ENCODE measurements at places on chromosomes 2 and 18. TPM values are rescaled to one million over a fixed set of nuclear protein-coding genes. Genes with fewer than 3 reads are reported as not detected.

DNA sequence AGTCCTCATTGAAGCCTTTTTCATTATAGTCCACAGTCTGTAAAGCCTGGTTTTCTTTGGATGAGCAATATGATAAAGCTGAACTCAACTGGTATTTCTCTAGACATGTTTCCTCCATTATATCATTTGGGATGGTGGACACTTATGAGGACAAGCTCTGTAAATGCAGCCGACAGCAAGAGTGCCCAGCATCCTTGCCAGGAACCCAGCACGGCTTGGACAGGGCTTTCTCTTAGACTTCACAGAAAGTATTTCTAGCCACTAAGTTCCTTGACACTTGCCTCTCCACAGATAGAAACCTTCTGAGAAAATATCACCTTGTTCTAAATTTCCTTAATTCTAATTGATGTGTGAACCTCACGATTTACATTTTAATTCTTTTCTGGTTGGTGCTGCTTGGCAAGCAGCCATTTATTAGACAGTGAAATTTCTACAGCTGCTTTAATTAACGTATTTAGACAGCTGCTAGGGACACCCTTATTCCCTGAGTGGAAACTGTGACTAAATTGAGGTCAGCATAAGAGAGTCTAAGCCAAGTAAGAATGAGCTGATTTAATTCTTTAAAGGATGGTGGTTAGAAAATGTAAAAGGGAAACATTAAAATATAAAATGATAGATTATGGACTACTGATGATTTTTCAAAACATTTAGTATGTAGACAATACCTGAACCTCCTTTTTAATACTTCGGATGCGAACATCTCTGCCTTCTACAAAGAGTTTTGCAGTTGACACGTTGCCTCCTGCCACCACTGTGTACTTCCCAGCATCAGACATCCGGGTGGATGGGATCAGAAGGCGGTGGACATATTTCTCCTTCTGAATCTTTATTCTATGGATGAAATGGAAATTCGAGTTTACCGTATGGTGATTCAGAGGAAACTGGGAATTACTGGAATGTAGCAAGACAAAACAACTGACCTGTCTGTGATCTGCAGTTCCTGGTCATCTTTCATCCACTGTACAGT, 39.8 kb downstream of the TTN start:
- no peak for DNase-seq

DNA sequence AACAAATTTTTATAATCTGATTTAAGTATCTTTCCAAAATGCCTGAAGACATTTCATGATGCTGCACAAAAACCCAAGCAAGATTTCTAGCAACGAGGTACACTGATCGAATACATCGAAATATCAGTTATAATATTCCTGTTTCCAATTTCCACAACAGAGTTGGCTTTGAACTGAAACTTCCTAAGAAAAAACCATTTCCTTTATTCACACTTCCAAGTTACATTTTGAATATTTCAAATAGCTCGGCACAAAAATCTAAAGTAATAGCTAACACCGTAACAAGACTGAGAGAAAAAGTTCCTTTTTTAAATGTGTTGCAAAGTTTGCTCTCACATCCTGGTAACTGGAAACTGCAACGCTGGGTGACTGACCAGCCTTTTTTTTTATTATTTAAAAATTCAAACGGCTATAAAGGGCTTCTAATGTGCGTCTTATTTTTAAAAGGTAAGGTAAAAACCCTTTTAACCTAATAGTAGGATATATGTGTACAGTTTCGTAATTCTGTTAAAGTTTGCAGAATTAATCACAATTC, 1.7 kb downstream of the HNRNPLL start:
- DNase-seq, result no peak

- no peak for DNase-seq
These were observed 123.3 kb upstream of the KYNU start for GRCh38 chr2:142754182-142754581.

GRCh38 chr18:76137216-76137615, 357.8 kb downstream of the ZNF516 start:
- DNase-seq, result no peak

DNA sequence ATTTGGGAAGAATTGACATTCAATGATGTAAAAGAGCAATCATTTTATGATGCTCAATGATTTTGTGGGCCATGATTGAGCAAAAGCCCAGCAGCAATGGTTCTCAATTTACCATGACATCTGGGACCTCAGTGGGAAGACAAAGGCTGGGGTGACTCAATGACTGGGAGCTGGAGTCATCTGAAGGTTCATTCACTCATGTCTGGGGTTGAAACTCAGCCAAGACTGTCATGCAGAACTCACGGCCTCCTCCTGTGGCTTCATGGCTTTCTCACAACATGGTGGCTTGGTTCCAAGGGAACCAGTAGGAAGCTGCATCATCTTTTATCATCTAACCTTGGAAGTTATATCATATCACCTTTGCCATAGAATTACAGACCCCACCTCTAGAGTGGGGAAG, 45.1 kb upstream of the CD226 start:
- DNase-seq, result no peak

Gene KCNK3
- not detected for total RNA-seq
